ENCODE measurements at places on chromosomes 6 and 20. TPM values are rescaled to one million over a fixed set of nuclear protein-coding genes. Genes with fewer than 3 reads are reported as not detected.

DNA sequence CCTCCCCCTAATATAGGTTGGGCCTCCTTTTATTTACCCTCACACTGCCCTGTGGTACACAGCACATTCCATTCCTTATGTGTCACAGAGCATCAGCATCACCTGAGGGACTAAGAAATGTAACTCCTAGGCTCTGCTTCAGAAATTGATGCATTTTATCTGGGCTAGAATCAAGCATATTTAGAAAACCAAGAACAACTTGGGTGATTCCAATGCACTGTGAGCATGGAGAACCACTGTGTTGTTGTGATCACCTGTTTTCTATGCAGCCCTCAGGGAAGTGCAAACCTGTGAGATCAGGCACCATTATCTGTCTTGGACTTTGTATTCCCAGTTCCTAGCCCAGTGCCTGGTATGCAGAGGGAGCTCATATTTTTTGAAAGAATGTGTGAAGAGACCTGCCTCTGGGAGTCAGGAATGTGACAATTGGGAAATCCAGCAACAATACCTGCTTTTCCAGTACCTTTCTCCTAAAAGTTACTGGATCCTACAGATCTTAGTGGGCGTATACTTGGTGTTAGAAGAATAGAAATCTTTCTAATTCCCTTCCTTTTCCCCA, 7.0 kb downstream of the KAT14 start:
- no peak overlapping the region for H3K27ac ChIP-seq
- H3K27me3 ChIP-seq = no peaks in the 10 kb centered on the region
- H3K4me3 ChIP-seq = no peak overlapping the region
- DNase-seq = no peak

GRCh38 chr6:41901882-41902519, 6.8 kb upstream of the USP49 start:
- peak; percentile 16 for DNase-seq
- H3K4me1 ChIP-seq = no peaks in the 10 kb centered on the region
- no peak overlapping the region for H3K27ac ChIP-seq
- H3K27me3 ChIP-seq = no peaks in the 10 kb centered on the region
- H3K4me3 ChIP-seq = no peak overlapping the region
- peaks cover 29% of the 10 kb centered on the region for H3K36me3 ChIP-seq

GRCh38 chr20:370977-371754, 9.4 kb upstream of the TRIB3 start:
- peaks cover 21% of the 10 kb centered on the region for H3K4me1 ChIP-seq
- no peaks in the 10 kb centered on the region for H3K27me3 ChIP-seq
- no peak for DNase-seq
- H3K4me3 ChIP-seq = no peak overlapping the region
- H3K27ac ChIP-seq = peak overlapping the region; percentile 97

GRCh38 chr6:107585815-107586435, 96.0 kb downstream of the SOBP start:
- H3K27ac ChIP-seq = no peak overlapping the region
- H3K27me3 ChIP-seq = peaks cover 1% of the 10 kb centered on the region
- H3K4me3 ChIP-seq = no peak overlapping the region
- no peaks in the 10 kb centered on the region for H3K36me3 ChIP-seq

GRCh38 chr6:10659699-10660348, 34.6 kb downstream of the C6orf52 start:
- no peaks in the 10 kb centered on the region for H3K4me1 ChIP-seq
- no peaks in the 10 kb centered on the region for H3K36me3 ChIP-seq
- no peak overlapping the region for H3K27ac ChIP-seq
- H3K4me3 ChIP-seq = peak overlapping the region; percentile 39
- no peaks in the 10 kb centered on the region for H3K27me3 ChIP-seq
- no peak for DNase-seq

DNA sequence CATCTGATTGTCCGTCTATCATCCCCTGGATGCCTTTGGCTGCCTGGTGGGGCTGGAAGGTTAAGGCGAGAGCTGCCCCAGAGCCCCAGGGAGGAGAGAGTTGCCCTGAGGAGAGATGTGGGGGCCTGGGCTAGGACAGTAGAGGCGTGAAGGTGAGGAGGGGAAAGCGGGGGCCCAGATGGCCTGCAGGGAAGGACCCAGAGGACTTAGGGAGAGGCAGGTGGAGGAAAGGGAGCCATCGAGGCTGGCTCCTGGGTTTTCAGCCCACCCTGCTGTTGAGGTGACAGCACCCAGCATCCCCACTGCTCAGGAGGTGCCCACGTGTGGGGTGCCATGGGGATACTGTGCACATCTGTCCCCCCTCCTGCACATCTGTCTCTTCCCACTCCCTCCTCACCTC, 273.7 kb downstream of the TAF4 start:
- no peak overlapping the region for H3K27ac ChIP-seq
- H3K27me3 ChIP-seq = no peaks in the 10 kb centered on the region
- H3K36me3 ChIP-seq = no peaks in the 10 kb centered on the region
- no peak for DNase-seq

DNA sequence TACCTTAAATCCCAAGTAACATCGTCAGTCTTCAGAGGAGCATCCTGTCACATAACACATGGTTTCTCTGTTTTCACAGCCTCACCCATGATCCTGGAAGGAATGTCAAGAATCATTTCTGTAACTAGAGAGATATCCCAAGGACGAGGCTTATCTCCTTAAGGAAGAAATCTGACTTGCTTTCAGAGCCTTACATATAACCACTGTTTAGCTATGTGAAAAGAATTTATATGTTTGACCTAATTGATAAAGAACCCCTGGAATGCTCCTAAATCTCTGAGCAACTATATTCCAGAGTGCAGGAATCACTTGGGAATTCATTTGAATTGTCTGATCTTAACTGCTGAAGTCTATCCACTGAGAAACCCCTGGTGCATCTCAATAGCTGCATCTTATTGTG, 243.1 kb downstream of the ALDH8A1 start:
- H3K27ac ChIP-seq = peak overlapping the region; percentile 58
- peak; percentile 71 for DNase-seq
- H3K27me3 ChIP-seq = no peaks in the 10 kb centered on the region
- no peaks in the 10 kb centered on the region for H3K36me3 ChIP-seq
- H3K4me3 ChIP-seq = no peak overlapping the region

GRCh38 chr6:146305092-146305491, 238.5 kb upstream of the RAB32 start:
- no peak for DNase-seq
- H3K27me3 ChIP-seq = no peaks in the 10 kb centered on the region
- H3K36me3 ChIP-seq = no peaks in the 10 kb centered on the region
- no peaks in the 10 kb centered on the region for H3K4me1 ChIP-seq

- H3K36me3 ChIP-seq = no peaks in the 10 kb centered on the region
- DNase-seq = no peak
- no peaks in the 10 kb centered on the region for H3K27me3 ChIP-seq
- no peak overlapping the region for H3K4me3 ChIP-seq
- no peak overlapping the region for H3K27ac ChIP-seq
Measured at GRCh38 chr20:8526610-8527009, 394.5 kb downstream of the PLCB1 start.

DNA sequence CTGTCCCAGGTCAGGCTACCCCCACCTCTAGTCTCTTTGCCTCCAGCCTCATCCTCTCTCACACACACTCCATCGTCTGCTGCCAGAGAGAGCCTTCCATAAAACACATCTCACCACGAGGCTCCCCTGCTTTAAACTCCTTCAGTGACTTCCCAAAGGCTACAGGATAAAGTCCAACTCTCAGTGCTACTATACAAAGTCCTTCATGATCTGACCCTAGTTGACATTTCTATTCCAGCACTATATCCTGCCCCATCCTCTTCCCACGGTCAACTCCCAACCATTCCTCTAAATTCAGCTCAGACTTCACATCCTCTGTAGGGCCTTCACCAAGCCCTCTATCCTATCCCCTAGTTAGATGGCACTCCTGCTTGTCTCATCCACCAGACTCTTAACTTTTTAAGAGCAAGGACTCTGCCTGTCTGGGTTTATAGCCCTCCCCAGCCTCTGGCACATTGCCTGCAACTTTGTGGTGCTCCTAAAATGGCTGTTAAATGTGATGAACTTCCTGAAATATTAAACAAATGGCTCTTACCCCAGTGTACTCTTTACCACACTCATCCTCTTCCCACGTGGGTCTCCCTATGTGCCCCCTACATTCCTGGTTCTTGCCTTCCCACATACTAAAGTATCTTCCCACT, 36.1 kb downstream of the KIF16B start:
- no peak overlapping the region for H3K4me3 ChIP-seq
- peaks cover 4% of the 10 kb centered on the region for H3K4me1 ChIP-seq
- H3K27ac ChIP-seq = no peak overlapping the region
- no peaks in the 10 kb centered on the region for H3K36me3 ChIP-seq
- no peak for DNase-seq

GRCh38 chr6:45704056-45704800, 311.4 kb downstream of the CLIC5 start:
- no peaks in the 10 kb centered on the region for H3K36me3 ChIP-seq
- peak; percentile 44 for DNase-seq
- H3K27me3 ChIP-seq = no peaks in the 10 kb centered on the region
- no peak overlapping the region for H3K4me3 ChIP-seq

DNA sequence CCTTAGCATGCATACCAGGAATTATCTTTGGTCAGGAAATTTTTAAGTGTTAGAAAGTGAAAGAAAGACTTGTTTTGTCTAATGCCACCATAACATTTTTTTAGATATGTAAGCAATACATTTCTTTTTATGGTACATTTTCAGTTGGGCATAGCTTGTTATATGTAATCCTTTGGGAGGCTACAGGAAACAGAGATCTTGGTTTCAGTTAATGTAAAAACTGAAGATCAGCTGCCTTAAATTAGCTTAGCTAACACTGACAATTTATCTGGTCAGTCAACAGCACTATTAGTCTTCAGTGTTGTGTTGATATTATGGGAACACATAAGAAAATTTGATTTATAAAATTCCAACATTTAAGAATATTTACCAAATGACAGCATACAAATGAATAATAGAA, 78.6 kb upstream of the SMIM8 start:
- H3K36me3 ChIP-seq = peaks cover 25% of the 10 kb centered on the region
- no peak for DNase-seq
- no peak overlapping the region for H3K27ac ChIP-seq
- H3K4me3 ChIP-seq = no peak overlapping the region
- H3K27me3 ChIP-seq = no peaks in the 10 kb centered on the region

GRCh38 chr6:31142361-31142761, 3.5 kb upstream of the PSORS1C2 start:
- no peak for DNase-seq
- H3K27me3 ChIP-seq = no peaks in the 10 kb centered on the region

GRCh38 chr6:16355238-16355637, 116.9 kb downstream of the GMPR start:
- H3K36me3 ChIP-seq = no peaks in the 10 kb centered on the region
- DNase-seq = no peak
- H3K4me1 ChIP-seq = peaks cover 9% of the 10 kb centered on the region
- no peaks in the 10 kb centered on the region for H3K27me3 ChIP-seq
- H3K4me3 ChIP-seq = no peak overlapping the region
- H3K27ac ChIP-seq = no peak overlapping the region

DNA sequence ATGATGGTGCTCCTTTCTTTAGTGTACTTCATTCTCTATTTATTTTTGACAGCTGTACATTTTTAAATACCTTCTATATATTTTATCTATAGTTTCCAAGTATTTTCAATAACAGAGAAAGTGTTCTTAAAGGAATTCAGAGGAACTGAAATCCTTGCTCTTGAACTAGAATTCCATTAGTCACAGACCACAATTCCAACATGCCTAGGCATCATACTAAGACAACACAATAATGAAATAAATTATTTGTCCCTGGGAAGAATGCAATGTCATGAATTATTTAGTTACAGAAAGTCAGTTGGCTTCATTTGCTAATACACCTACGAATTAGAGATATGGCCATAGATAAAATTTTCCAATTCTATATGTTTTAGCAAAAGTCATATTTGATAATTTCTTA, 671.2 kb downstream of the EPHA7 start:
- no peak overlapping the region for H3K27ac ChIP-seq
- H3K4me1 ChIP-seq = no peaks in the 10 kb centered on the region
- H3K4me3 ChIP-seq = no peak overlapping the region
- no peak for DNase-seq

- no peak overlapping the region for H3K27ac ChIP-seq
- no peak overlapping the region for H3K4me3 ChIP-seq
- DNase-seq = peak; percentile 41
- H3K27me3 ChIP-seq = no peaks in the 10 kb centered on the region
- H3K36me3 ChIP-seq = peaks cover 36% of the 10 kb centered on the region
Measured at GRCh38 chr6:3009930-3010329, 10.2 kb downstream of the NQO2 start.

DNA sequence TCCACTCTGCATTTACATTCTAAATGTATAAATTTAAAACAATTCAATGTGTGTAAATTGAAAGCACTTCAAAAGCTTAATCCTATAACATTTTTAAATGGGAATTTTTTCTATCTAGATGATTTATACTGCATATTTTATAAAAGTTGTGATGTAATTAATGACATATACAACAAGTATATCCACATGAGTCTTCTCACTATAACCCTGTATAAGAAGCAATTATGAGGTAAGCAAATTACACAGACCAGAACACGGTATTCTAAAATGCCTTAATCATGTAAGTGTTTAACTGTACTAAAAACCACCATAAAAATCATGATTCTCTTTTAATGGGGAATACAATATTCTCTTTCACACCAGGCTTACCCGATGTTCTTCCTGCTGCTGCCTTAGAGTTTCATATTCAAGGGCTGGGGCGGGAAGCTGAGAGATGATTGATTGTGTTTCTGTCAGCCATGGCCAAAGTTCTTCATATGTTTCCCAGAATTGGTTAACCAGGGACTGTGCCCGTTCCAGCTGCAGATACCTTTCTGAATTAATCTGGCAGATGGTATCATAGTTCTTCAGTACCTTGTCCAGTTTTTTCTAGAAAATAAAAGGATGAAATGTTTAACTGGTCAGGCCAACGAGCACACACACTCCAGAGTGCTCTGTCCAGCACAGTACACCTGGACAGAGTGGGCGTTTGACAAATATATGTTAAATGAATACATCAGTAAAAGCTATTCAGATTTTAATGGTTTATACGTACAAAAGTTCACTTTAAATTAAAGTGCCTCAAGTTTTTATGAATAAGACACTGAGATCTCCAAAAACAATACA, 127.4 kb downstream of the DST start:
- no peaks in the 10 kb centered on the region for H3K27me3 ChIP-seq
- H3K4me1 ChIP-seq = peaks cover 13% of the 10 kb centered on the region
- H3K4me3 ChIP-seq = no peak overlapping the region
- no peak for DNase-seq

PDYN gene
- not detected for total RNA-seq

SLC39A7 gene
- 135 TPM for total RNA-seq

OR2J3 gene
- total RNA-seq = not detected

FNDC11 gene
- 0.28 TPM for total RNA-seq

CHMP4B gene
- total RNA-seq = 30.3 TPM

BPIFB1 gene
- total RNA-seq = not detected

MUC22 gene
- total RNA-seq = not detected

XKR7 gene
- not detected for total RNA-seq

MYBL2 gene
- 21.7 TPM for total RNA-seq

ANKEF1 gene
- 0.56 TPM for total RNA-seq

CFAP61 gene
- total RNA-seq = under 0.01 TPM

MAFB gene
- total RNA-seq = not detected

Measured in IMR-90 (cell line).